ENCODE measurements at places on chromosomes 12 and 14. TPM values are rescaled to one million over a fixed set of nuclear protein-coding genes. Genes with fewer than 3 reads are reported as not detected.

- H3K27me3 ChIP-seq = no peaks in the 10 kb centered on the region
- H3K4me1 ChIP-seq = no peaks in the 10 kb centered on the region
- DNase-seq = no peak
- H3K36me3 ChIP-seq = no peaks in the 10 kb centered on the region
- no peak overlapping the region for H3K4me3 ChIP-seq
These were observed 153.0 kb upstream of the DIO2 start for GRCh38 chr14:80364274-80364673.

- peak overlapping the region; percentile 12 for H3K27ac ChIP-seq
- DNase-seq = no peak
- H3K36me3 ChIP-seq = peaks cover 20% of the 10 kb centered on the region
- H3K4me3 ChIP-seq = no peak overlapping the region
- no peaks in the 10 kb centered on the region for H3K27me3 ChIP-seq
- H3K4me1 ChIP-seq = peaks cover 51% of the 10 kb centered on the region
These were observed 111.8 kb upstream of the DNM1L start for GRCh38 chr12:32567296-32567674.

DNA sequence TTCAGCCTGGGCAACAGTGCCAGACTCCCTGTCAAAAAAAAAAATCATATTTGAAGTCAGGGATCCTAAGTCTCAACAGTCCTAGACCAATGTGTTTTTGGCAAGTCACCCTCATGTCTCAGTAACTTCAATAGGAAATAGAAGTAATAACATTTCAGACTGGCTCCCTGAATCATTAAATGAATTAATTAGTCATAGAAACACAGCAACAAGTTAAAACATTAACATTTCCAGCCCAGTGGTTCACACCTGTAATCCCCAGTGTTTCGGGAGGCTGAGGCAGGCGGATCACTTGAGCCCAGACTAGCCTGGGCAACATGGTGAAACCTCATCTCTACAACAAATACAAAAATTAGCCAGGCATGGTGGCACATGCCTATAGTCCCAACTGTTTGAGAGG lies 125.2 kb downstream of the GTF2A1 start:
- no peak overlapping the region for H3K4me3 ChIP-seq
- no peaks in the 10 kb centered on the region for H3K36me3 ChIP-seq
- no peak overlapping the region for H3K27ac ChIP-seq
- peaks cover 24% of the 10 kb centered on the region for H3K27me3 ChIP-seq
- no peaks in the 10 kb centered on the region for H3K4me1 ChIP-seq

BLOC1S1 gene
- 71.0 TPM for total RNA-seq

DNA sequence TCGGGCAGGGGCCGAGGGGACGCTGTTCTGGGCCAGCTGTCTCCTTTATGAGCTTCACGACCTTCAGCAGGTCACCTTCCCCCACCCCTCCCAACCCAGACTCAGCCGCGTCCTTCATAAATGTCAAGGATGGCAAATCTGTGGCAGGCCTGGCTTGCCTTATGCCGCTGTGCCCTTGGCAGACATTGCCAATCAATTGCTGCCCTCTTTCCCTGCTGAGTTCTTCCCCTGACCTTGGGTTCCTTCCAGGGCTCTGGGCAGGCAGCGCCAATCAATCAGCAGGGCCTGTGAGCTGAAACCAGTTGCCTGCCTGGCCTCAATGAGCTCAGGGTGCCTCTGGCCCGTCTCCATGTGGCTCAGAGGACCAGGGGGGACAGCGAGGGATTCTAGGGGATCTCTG lies 7.7 kb downstream of the FAM222A start:
- no peak overlapping the region for H3K27ac ChIP-seq
- DNase-seq = no peak
- H3K4me1 ChIP-seq = peaks cover 8% of the 10 kb centered on the region
- H3K4me3 ChIP-seq = no peak overlapping the region
- H3K36me3 ChIP-seq = no peaks in the 10 kb centered on the region

- no peak for DNase-seq
- H3K27ac ChIP-seq = no peak overlapping the region
- H3K27me3 ChIP-seq = no peaks in the 10 kb centered on the region
- no peak overlapping the region for H3K4me3 ChIP-seq
These were observed 338.1 kb downstream of the CACNA1C start for GRCh38 chr12:2390850-2391390.

GRCh38 chr14:20986811-20987210 lies 3.0 kb upstream of the METTL17 start:
- peak; percentile 16 for DNase-seq
- H3K4me1 ChIP-seq = peaks cover 3% of the 10 kb centered on the region
- H3K27ac ChIP-seq = no peak overlapping the region
- peaks cover 13% of the 10 kb centered on the region for H3K36me3 ChIP-seq
- H3K4me3 ChIP-seq = no peak overlapping the region
- no peaks in the 10 kb centered on the region for H3K27me3 ChIP-seq

KRT73 gene
- total RNA-seq = not detected

- H3K36me3 ChIP-seq = no peaks in the 10 kb centered on the region
- no peak for DNase-seq
- no peak overlapping the region for H3K27ac ChIP-seq
- H3K27me3 ChIP-seq = no peaks in the 10 kb centered on the region
- H3K4me1 ChIP-seq = no peaks in the 10 kb centered on the region
These were observed 45.5 kb upstream of the PTPRR start for GRCh38 chr12:70966046-70966445.

MAP3K9 gene
- total RNA-seq = 23.3 TPM

DNA sequence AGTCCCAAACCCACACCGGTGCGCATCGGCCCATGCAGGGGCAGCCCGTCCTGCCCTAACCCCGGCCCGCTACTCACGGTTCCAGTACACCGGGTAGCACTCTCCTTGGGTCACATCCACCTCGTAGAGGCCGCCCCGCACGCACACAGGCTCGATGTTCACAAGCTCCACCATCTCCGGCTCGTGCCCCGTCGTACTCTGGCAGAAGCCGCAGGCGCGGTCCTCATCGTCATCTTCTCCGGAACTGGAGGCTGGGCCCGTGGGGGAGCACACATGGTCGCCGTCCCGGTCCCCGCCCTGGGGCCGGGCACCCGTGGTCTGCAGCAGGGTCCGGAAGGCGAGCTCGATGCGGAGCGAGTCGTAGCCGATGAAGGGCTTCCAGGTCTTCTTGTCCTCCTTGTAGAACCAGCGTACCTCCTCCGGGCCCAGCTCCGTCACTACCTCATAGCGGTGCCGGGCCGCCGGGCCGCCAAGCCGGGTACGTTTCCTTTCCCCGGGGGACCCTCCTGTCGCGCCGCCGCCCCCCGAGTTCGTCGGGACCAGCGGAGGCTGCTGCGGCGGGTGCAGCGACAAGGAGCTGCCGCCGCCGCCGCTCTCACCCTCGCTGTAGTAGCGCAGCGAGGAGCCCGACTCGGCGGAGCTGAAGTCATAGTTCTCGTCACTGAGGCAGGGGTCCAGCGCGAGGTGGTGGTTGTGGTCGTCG lies 788 bp downstream of the DDHD1 start:
- peak; percentile 30 for DNase-seq
- peaks cover 12% of the 10 kb centered on the region for H3K4me1 ChIP-seq
- peaks cover 28% of the 10 kb centered on the region for H3K36me3 ChIP-seq
- peak overlapping the region; percentile 82 for H3K27ac ChIP-seq

CIT gene
- total RNA-seq = 72.4 TPM

- no peak overlapping the region for H3K4me3 ChIP-seq
- no peaks in the 10 kb centered on the region for H3K27me3 ChIP-seq
- no peak for DNase-seq
- H3K27ac ChIP-seq = no peak overlapping the region
- H3K36me3 ChIP-seq = no peaks in the 10 kb centered on the region
- no peaks in the 10 kb centered on the region for H3K4me1 ChIP-seq
These were observed 230.4 kb downstream of the SSPN start for GRCh38 chr12:26425587-26426260.

GRCh38 chr14:94632305-94632590 lies 20.1 kb downstream of the SERPINA3 start:
- DNase-seq = no peak
- peaks cover 5% of the 10 kb centered on the region for H3K36me3 ChIP-seq
- H3K4me1 ChIP-seq = no peaks in the 10 kb centered on the region

ADAM20 gene
- 1.8 TPM for total RNA-seq

DNA sequence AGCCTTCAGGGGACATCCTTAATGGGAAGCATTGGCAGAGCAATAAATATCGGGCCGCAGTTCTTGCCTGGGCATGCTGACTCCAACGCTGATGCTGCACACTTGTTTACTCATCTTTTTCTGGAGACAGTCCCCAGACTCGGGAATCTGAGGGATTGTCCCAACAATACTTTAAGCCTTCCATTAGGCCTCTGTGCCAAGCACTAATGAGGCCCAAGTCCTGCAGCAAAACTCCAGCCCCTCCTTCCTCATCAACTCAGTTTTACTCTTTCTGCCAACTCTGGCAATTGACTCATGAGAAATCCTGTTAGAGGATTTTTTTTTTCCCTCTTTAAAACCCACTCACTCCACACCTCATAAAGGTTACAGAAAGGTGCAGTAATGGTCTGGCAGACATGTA lies 233.4 kb upstream of the PELI2 start:
- peaks cover 19% of the 10 kb centered on the region for H3K4me1 ChIP-seq
- no peak for DNase-seq
- no peak overlapping the region for H3K27ac ChIP-seq
- no peak overlapping the region for H3K4me3 ChIP-seq
- no peaks in the 10 kb centered on the region for H3K36me3 ChIP-seq

DNA sequence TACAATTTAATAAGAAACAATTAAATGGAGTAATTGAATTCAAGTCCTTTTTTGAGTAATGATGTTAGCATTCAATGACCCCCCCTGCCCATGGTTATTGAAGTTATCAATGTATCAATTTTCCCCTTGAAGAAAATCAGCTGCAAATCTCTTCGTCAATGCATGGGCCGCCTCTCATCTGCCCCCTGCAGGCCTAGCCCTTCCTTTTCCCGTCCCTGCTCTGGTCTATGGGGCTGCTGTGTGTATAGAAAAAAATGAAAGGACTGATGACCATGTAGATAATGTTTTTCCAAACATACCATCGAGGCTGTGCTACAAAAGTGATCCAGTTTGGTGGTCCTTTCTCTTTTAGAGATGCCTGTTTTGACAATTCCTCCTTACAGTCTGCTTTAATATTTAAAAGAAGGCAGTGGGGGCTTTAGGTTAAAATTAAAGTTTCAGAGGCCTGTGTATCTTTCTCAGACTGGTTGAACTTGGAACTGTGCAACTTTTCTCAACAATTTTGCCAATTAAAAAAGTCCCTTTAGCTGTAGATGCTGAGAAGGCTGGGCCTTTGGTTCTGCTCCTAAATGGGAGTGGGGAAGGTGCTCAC lies 98.4 kb downstream of the APAF1 start:
- H3K27me3 ChIP-seq = peaks cover 63% of the 10 kb centered on the region
- DNase-seq = peak; percentile 64
- H3K4me1 ChIP-seq = no peaks in the 10 kb centered on the region

- no peaks in the 10 kb centered on the region for H3K27me3 ChIP-seq
- DNase-seq = no peak
- H3K27ac ChIP-seq = no peak overlapping the region
- H3K4me1 ChIP-seq = no peaks in the 10 kb centered on the region
These were observed 705.8 kb upstream of the USP15 start for GRCh38 chr12:61554268-61555008.

DNA sequence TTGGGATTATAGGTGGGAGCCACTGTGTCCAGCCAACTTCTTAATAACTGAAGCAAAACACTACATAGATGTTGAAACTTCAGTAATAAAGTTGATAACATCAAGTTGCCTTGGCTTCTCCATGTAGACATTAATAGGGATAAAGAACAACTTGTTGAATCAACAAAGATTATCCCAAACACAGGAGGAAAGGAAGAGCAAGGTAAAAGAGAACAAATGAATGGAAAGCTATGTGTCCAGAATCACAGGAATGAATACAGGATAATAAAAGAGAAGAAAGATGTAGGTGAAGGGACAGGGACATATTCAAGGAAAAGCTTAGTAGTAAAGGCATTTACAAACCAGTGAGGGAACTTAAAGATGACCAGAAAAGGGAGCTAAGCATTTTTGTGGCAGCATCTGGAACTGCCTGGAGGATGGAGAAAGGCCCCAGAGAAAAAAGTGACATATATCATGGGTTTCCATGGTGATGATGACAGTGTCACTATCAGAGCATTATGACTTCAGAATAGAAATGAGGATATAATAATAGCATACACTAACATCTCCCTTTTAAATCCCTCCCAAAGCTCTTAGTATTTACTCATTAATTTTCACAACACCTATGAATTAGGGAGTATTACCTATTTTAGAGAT lies 24.0 kb upstream of the MDM1 start:
- H3K36me3 ChIP-seq = no peaks in the 10 kb centered on the region
- no peak overlapping the region for H3K4me3 ChIP-seq
- DNase-seq = no peak
- H3K27ac ChIP-seq = no peak overlapping the region
- no peaks in the 10 kb centered on the region for H3K4me1 ChIP-seq

- H3K27ac ChIP-seq = no peak overlapping the region
- no peak for DNase-seq
- H3K4me1 ChIP-seq = no peaks in the 10 kb centered on the region
- no peak overlapping the region for H3K4me3 ChIP-seq
- H3K36me3 ChIP-seq = no peaks in the 10 kb centered on the region
- no peaks in the 10 kb centered on the region for H3K27me3 ChIP-seq
These were observed 81.5 kb downstream of the DPF3 start for GRCh38 chr14:72812292-72812851.

FSCB gene
- not detected for total RNA-seq

- DNase-seq = peak; percentile 30
- no peak overlapping the region for H3K4me3 ChIP-seq
- H3K27me3 ChIP-seq = no peaks in the 10 kb centered on the region
- H3K36me3 ChIP-seq = peaks cover 38% of the 10 kb centered on the region
- H3K4me1 ChIP-seq = peaks cover 22% of the 10 kb centered on the region
These were observed 11.2 kb downstream of the CEP170B start for GRCh38 chr14:104876251-104876699.

BRMS1L gene
- total RNA-seq = 10.6 TPM

- peaks cover 19% of the 10 kb centered on the region for H3K4me1 ChIP-seq
- no peak overlapping the region for H3K4me3 ChIP-seq
- peaks cover 5% of the 10 kb centered on the region for H3K36me3 ChIP-seq
- DNase-seq = no peak
- no peaks in the 10 kb centered on the region for H3K27me3 ChIP-seq
- H3K27ac ChIP-seq = no peak overlapping the region
These were observed 132.2 kb upstream of the NUDT4 start for GRCh38 chr12:93245543-93245942.

- DNase-seq = no peak
- H3K4me3 ChIP-seq = no peak overlapping the region
- H3K27ac ChIP-seq = no peak overlapping the region
These were observed 890.8 kb upstream of the USP15 start for GRCh38 chr12:61369241-61369910.
